T-helper 17 cell (primary cell): ENCODE measurements at places on chromosomes 3 and 15.

GRCh38 chr15:56342653-56343052 lies 22.6 kb upstream of the TEX9 start:
- no peak for DNase-seq

- DNase-seq, result no peak
These were observed 63.3 kb downstream of the THBS1 start for GRCh38 chr15:39644136-39644535.

DNA sequence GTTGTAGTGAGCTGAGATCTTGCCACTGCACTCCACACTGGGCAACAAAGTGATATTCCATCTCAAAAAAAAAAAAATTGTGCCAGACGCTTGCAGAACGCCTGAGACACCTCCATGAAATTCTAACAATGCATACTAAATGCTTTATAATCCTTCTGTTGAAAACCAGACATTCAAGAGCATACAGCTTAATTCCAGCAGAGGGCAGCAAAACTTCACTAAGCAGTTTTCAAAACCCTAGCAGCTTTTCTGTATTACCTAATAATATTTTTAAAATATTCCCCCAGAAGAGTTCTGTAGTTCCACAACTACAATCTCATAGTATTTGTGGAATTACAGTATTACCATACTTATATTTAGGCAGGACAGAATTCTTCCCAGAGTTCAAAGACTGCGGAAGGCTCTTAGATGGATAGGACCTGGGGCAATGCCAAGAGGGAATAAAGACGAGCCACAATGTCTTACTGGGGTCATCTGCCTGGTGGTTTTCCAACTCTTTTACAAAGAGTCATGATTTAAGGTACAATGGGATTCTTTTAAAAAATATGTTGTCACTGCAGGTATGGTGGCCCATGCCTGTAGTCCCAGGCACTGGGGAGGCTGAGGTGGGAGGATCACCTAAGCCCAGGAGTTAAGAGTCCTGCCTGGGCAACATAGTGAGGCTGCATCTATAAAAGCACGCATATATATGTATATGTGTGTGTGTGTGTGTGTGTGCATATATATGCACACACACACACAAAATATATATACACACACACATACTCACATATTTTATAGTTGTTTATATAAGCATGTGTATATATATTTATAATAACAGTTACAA lies 19.6 kb upstream of the TASOR start:
- DNase-seq, result peak; percentile 26

DNA sequence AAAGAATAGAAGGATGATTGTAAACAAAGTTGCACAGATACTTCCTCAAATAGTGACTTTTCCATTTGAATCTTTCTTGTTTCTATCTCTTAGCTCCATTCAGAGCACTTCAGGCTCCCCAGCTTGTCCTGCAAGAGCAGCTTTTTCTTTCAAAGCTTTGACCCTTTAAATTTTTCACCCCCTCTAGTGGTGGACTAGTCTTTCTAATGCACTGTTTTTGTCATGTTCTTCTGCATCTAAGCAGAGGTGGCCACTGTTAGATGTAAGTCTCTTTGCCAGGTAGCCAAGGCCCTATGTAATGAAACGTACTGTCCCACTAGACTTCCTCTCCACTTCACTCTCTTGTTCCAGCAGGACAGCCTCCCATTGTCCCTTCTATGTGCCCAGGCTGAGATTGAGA lies 74.0 kb upstream of the MANF start:
- DNase-seq, result no peak

- DNase-seq, result no peak
These were observed 29.0 kb downstream of the MFN1 start for GRCh38 chr3:179376474-179376873.

DNA sequence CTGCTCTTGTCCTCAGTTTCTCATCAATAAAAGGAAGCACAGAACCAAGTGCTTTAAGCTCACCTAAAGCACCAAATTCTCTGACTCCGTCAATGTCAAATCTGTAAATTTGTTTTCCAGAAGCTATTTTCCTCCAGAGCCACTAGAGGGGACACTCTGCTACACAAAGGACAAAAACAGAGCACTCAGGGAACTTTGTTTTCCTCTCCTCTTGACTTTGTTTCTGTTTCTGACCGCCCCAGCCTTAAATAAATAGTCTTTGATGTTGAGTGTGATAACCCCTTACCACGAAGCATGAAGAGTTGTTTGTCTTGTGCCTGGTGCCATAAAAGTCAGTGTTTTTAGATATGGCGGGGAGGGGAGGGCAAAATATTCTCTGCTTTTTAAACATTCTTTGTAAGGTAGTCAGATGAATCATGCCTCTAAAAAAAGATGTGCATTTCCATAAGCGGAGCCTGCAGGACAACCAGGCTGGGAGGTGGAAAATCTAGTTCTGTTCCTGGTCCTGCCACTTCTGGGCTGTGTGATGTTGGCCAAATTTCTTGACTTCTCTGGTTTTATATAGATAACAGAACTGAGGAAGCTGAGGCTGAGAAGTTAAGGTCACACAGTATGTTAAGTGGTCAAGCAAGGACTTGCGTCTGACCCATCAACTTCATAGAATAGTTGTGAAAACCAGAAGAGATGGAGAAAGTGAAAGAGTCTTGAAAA lies 7.3 kb upstream of the ZBTB38 start:
- DNase-seq, result no peak

GRCh38 chr3:190038050-190038933 lies 82.4 kb downstream of the P3H2 start:
- DNase-seq, result no peak
